ENCODE measurements at places on chromosomes 6 and 20.

DNA sequence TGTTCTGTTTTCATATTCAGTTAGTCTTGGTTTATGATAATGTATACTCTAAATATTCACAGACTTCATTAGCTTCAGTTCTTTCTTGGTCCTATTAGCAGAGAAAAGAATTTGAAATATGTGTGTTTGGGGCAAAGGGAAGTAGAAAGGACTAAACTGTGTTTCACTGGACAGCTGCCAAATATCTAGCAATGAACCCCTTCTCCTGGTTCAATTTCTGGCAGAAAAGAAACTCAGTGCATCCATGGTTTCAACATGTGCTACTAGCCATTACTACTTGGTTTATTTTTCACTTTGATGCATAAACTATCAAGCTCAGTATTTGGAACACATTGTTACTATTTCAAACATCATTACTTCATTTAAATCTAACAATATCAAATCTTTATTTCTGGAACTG is 43.6 kb downstream of the FBXL4 start:
- no peak for DNase-seq

DNA sequence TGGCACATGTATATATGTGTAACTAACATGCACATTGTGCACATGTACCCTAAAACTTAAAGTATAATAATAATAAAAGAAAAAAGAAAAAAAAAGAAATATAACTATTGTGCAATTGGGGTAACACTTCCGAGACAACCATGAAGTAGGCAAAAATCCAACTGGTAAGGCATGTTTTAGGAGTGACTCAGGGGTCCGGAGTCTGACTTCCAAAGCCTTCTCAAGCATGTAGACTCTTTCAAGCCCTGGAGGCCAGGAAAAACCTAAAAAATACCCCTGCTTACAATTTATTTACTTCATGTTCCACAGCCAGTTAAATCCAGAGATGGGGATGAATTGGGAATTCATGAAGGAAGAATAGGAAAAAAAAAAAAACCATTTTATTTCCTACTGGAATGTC is 161.3 kb upstream of the PHACTR1 start:
- DNase-seq = no peak

GRCh38 chr6:133169901-133170300 is 71.3 kb upstream of the EYA4 start:
- no peak for DNase-seq

DNA sequence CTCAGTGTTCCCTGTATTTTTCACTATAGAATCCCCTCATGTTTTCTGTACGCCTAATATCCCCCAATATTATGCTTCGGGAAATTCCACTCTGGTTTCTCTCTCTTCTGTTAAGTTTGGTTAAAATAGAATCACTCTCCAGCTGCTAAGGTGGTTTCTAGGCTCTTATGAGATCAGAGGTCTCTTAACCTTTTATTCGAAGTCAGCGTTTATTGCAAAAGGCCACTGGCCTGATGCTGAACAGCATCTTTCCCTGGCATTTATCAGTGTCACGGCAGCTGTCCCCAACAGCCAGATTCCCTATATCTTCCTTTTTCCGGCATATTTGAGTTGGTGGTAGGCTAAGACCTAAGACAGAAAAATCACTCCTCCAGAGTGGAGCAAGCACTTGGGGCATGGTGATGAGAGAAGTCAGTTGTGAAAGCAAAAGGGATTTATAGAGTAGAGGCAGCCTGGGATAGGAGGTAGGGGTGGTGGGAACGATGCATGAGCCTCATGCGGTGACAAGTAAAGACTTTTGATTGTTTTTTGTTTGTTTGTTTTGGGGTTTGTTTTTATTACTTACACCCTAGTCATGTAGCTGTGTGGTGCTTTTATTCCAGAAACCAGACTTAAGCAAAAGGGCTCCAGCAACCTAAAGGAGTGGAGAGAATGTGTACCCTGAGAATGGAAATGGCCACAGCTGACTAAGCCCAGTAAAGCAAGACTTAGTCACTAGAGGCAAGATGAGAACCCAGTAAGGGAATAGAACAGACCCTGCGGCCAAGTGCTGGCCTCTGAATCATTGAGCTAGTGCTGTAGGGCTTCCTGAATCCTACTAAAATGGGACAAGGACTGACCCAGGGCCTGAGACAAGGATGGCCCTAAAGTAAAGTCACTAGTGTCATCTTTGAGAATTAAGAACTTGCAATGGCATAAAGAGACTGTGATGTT is 233.0 kb upstream of the PRND start:
- no peak for DNase-seq

- no peak for DNase-seq
Measured at GRCh38 chr6:141218583-141218982, 914.1 kb upstream of the GJE1 start.

GRCh38 chr20:60365882-60366281 is 407.7 kb downstream of the CDH26 start:
- peak; percentile 98 for DNase-seq

DNA sequence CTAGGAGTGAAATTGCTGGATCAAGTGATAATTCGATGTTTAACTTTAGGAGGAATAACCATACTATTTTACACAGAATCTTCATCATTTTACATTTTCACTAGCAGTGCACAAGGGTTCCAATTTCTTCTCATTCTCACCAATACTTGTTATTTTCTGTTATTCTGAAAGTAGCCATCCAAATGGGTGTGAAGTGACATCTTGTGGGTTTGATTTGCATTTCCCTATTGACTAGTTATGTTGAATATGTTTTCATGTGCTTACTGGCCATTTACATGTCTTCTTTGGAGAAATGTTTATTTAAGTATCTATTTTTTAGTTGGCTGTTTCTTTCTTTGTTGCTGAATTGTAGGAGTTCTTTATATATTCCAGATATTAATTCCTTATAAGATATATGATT is 164.3 kb downstream of the CD109 start:
- no peak for DNase-seq

DNA sequence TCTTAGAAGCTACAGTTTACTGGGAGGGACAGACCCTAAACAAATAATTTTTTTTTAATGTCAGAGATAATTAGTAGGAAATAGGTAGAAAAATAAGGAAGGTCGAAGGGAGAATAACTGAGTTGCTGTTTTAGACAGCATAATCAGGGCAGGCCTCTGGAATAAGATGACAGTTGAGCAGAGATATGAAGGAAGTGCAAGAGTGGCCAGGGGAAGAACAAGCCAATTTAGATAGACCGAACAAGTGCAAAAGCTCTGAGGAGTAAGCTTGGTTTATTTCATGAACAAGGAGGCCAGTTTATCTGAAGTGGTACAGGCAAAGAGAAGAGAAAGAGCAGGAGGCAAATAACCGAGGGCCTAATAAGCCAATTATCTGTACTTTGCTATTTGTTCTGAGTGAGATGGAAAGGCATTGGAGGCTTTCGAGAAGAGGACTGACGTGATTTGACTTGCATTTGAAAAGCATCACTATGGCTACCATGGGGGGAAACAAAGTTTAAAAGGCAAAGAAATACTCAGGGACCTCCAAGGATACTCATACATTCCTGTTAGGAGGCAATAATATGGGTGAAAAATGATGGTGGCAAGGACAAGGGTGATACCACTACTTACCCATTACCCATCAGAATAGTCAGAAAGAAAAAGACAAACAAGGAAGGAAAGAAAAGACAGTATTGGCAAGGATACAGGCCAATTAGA is 19.7 kb downstream of the PROCR start:
- DNase-seq = no peak

DNA sequence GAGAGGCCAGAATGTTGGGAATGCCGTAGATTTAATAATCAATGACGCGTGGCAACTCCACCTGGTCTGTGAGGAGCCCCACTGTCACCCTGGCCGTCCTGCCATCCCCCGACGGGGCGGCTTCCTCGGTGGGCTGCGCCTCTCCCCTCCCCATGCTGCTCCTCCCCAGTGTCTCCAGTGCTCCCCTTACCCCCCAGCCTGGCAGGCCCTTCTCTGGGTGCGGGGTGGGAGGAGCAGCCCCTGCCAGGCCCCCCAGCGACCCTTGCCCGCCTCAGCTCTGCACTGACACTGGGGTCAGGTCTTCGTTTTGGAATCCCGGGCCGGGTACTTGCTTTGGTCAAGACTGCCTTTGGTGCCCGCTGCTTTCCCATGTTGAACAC is 82.3 kb upstream of the FRMD1 start:
- no peak for DNase-seq

- no peak for DNase-seq
Measured at GRCh38 chr20:62706344-62706743, 2.3 kb upstream of the NTSR1 start.

GRCh38 chr6:3208098-3208774 is 19.2 kb downstream of the TUBB2B start:
- no peak for DNase-seq

- DNase-seq = no peak
Measured at GRCh38 chr6:29790626-29791025, 37.0 kb upstream of the HLA-G start.

- DNase-seq = no peak
Measured at GRCh38 chr20:9407805-9408421, 106.5 kb upstream of the LAMP5 start.

- no peak for DNase-seq
Measured at GRCh38 chr6:453152-453551, 61.6 kb downstream of the IRF4 start.

GRCh38 chr20:38267901-38268514 is 7.5 kb upstream of the KIAA1755 start:
- DNase-seq = no peak

- no peak for DNase-seq
Measured at GRCh38 chr6:90497411-90497810, 89.5 kb downstream of the MAP3K7 start.

DNA sequence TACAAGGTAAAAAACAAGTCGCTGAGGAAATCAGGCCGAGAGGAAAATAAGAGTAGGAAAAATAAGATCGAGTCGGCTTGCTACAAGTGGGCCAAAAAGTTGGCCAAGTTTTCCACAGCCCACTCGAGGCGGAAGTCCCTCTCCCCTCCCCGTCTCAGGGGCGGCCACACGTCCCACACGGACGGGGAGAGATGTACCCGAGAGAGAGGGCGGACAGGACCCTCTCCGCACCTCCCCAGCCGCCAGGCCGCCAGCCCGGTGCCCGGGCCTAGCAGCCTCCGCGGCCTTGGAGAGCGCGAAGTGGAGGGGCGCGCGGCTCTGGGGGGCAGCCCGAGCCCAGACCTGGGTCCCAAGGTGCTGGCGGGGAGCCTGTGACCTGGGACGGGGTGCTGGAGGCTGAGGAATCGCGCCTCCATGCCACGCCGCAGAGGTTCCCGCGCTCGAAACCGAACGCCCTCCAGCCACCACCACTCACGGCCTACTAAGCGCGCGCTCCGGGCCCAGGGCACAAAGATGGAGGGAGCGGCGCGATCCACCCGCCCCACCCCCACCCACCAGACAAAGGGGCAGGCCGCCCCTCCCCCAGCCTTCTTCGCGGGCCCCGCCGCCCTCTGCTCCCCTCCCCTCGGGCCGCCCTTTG is 1.9 kb upstream of the HMGA1 start:
- DNase-seq = no peak

DNA sequence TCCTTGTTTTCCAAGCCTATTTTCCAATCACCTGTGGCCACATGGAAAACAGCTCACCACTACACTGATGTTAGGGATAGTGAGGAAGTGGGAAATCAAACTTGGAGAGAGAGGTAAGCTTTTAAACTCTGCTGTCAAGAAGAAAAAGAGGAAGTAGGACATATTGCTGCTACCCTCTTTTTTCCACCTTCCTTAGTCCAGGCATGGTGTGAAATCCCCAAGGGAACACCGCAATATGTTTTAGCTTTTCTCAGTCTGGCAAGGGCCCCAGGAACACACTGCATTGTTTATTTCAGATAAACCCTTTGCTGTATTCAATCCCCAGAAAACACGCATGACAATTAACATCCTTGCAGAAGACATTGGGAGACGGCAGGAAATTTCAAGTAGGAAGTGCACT is 61.3 kb downstream of the HS3ST5 start:
- no peak for DNase-seq

DNA sequence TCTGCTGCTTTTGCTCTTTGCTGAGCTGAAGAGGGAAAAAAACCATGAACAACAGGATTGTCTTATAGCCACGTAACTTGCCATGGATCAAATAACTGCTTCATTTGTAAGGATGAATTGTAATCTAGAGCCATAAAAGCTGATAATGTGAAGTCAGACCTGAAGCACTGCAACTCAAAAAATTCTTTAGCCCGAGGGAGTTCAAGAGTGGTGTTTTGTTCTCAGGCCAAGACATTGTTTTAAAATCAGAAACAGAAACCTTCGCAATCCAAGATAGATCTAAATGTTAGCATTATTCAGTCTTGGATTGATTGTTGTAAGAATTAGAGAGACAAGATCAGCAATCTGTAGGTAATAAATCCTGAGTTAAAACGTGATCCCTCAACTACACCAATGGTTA is at the start of gene TRAPPC3L:
TRAPPC3L (minus strand) TSS at position 34 of the 400 bp plus-strand sequence. CDS start 170 bp downstream, outside the sequence.
- DNase-seq = no peak

- DNase-seq = no peak
Measured at GRCh38 chr20:53269380-53269779, 297.2 kb downstream of the TSHZ2 start.

DNA sequence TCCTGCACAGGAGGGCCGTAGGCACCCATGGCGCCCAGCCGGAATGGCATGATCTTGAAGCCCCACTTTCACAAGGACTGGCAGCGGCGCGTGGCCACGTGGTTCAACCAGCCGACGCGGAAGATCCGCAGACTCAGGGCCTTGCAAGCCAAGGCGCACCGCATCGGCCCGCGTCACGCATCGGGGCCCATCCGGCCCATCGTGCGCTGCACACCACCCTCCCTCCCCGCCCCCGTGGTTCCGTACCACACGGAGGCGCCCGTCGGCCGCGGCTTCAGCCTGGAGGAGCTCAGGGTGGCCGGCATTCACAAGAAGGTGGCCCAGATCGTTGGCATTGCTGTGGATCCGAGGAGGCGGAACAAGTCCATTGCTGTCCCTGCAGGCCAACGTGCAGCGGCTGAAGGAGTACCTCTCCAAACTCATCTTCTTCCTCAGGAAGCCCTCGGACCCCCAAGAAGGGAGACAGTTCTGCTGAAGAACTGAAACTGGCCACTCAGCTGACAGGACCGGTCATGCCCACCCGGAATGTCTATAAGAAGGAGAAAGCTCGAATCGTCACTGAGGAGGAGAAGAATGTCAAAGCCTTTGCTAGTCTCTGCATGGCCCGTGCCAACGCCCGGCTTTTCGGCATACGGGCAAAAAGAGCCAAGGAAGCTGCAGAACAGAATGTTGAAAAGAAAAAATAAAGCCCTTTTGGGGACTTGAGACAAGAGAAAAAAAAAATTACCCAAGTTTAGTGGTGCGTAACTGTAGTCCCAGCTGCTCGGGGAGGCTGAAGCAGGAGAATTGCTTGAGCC is 9.9 kb upstream of the NCOA5 start:
- no peak for DNase-seq

GRCh38 chr6:114158411-114158810 is 184.4 kb downstream of the HS3ST5 start:
- no peak for DNase-seq

- no peak for DNase-seq
Measured at GRCh38 chr6:122722746-122723145, 56.8 kb upstream of the FABP7 start.
